ENCODE measurements at places on chromosomes 3 and 15.

- no peak for DNase-seq
Measured at GRCh38 chr3:195005759-195006510, 265.0 kb downstream of the XXYLT1 start.

DNA sequence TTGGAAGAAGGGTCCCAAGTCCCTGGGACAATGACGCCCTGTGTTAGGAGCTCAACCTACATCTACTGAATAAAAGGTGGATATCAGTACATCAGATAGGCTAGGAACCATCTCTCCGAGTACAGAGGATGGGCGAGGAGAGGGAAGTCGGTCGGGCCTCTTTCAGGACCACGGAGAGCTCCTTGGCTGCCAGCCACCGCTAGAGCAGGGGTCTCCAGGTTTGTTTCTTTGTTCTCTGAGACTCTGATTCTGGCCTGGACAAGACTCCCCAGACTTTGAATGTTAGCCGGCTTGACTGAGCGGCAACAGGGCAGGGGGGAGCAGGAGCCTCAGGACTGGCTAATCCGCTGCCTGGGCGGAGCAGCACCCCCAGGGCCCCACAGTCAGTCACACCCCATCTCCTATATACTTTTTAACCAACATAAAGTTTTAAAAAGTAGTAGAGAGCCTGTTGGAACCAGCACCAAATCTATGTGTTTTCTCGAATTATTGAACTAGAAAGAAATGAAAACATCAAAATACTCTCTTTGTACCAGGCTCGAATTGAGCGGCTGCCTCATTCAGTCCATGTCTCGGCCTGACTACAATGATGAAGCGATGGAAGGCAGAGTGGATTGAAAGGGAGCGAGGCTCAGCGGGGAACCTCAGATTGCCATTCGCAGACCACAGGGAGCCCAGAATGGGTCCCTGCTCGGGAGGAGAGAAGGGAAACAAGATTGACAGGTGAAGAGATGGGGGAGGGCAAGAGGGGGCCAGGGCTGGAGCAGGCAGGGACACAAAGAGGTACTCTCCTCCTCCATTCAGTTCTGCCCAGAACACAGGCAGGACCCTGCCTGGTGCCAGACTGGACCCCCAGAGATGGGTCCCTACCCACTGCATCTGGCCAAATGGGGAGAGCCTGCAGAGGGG, 131.6 kb downstream of the TPRA1 start:
- DNase-seq: peak; percentile 71

DNA sequence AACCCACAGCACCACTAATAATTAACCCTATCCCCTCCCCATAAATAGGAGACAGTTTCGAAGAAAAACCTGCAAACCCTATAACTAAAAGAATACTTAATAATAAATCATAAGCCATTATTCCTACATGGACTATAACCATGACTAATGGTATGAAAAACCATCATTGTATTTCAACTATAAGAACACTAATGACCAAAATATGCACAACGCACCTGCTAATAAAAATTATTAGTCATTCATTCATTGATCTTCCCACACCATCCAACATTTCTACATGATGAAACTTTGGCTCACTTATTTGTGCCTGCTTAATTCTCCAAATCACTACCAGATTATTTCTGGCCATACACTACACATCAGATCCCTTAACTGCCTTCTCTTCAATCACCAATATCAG, 16.6 kb downstream of the AQP9 start:
- no peak for DNase-seq

DNA sequence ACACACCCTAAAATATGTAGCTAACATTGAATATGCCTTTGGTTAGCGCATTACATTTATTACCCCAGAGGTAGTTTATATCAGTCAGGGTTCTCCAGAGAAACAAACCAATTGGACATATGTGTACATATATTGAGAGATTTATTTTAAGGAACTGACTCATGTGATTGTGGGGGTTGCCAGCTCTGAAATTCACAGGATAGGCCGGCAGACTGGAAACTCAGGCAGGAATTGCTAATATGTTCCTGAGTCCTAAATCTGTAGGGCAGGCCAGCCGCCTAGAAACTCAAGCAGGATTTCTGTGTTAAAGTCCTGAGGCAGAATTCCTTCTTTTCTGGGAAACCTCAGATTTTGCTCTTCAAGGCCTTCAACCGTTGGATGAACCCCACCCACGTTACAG, 189.7 kb downstream of the CDIN1 start:
- no peak for DNase-seq

DNA sequence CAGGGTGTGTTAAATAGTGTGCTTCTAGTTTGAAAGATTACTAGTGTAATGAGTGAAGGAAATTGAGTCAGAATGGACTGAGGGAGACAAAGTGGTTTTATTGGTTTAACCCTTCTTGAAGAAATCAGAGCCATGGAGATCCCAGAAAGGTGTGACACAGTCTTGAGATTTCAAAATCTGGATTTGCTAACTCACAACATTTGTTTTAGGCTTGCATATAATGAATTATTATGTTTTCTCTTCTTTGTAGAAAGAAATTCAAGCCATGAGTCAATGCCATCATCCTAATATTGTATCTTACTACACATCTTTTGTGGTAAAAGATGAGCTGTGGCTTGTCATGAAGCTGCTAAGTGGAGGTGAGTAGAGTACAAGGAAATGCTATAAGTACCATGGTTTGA, 25.1 kb downstream of the OXSR1 start:
- DNase-seq: no peak
